Mammary epithelial cell (primary cell): ENCODE measurements at places on chromosomes 3 and 15.
A peak's percentile ranks its signal among the peaks of the same experiment; 100 is the strongest.

- no peak for DNase-seq
These were observed 29.5 kb downstream of the PTPN23 start for GRCh38 chr3:47410417-47410720.

DNA sequence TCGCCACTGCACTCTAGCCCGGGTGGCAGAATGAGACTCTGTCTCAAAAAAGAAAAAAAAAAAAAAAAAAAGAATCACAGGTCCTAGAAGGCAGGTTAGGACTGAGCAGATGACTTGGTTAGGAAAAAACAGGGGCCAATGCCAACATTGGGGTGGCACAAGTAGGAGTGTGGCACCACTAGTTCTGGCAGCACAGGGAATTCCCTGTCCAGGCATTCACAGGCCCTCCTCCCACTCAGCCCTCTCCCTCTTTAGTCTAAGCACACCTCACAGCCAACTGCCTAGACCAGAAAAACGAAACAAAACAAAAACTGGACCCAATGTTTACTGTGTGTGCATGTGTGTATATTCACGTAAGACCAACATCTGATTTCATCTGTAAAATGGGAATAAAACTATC, 10.5 kb downstream of the THOC7 start:
- no peak for DNase-seq

DNA sequence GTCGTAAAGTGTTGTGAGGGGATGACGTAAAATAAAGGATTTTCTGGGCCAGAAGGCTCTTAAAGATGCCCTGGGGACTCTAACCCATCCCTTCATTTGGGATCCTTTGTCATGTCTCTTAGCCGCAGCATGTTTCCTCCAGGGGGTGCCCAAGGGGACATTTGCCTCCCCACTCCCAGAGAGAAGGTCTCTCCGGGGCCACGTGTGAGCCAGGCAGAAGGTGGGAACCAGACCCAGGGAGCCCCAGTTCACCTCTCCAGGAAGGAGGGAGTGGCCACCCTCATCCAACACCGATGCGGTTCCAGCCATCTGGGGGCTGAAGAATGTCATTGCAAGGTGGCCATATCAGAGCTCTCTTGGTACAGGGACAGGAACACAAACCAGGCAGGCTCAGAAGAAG, 25.2 kb downstream of the ST8SIA2 start:
- DNase-seq, result no peak

- DNase-seq, result peak; percentile 76
These were observed 44.2 kb upstream of the KY start for GRCh38 chr3:134694946-134695543.

GRCh38 chr3:67719333-67719732, 64.9 kb upstream of the SUCLG2 start:
- peak; percentile 21 for DNase-seq

DNA sequence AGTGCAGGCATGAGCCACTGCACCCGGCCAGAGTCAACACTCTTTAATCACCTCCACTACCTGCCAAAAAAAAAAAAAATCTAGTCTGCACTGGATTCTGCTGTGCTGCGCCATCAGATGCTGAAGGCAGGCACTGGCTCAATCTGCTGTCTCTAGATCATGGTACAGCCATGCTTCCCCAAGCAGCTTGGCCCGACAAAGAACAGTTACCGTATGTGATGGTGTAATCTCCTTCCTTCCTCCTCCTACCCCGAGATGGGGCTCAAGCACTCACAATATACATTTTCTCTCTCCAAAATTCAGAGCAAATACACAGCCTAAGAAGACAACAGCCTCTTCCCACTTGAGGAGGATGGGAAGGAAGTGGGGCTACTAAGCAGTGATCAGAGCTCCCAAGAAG, 45.1 kb downstream of the DAPK2 start:
- no peak for DNase-seq

DNA sequence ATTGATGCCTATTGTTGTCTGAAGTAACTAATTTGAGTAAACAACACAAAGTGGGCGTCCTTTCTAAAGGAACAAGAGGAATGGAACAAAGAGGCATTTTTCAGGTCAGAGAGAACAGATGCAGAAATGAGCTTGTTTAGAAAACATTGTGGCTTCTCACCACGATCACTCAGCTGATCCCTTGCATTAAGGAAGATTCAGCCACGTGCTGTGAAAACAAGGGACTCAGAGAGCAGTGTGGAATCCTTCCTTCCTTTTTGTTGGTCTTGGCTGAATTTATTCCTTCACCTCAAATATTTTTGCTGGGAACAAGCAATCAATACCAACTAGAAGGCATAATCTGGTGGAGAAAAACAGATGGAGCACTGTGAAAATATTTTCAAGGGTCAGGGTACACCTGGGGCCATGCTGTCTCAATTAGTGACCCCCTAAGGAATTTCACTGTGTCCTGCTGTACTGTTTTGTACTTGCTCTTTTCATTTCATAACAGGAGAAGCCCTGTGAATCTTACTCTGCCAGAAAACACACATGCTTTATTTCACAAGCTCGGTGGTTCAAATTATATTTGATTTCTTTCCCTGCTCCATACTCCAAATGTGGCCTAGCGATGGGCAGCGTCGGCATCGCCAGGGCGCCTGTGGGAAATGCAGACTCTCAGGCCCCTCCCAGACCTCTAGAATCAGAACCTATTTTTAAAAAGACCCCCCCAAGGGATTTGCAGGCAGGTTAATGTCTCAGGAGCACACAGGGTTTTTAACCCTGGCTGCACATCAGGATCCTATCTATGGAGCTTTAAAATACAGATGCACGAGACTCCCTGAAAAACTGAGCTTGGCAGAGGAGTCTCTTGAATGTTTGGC, 11.6 kb upstream of the SLC6A20 start:
- DNase-seq, result no peak

DNA sequence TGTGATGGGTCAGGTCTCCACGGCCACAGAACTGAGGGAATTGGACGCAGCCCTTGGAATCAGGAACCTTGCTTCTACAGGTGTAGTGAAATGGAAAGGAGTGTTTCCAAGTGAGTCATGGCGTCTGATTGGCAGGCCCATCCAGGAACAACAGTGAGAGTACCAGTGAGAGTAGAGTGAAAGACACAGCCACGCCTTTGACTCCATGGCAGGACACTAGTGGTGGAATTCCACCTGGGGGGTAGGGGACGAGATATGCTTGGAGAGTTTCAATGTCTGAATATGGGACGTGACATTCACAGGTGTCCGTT, 3.0 kb upstream of the SLC28A1 start:
- DNase-seq, result no peak

GRCh38 chr15:101023501-101024072, 104.4 kb downstream of the LRRK1 start:
- DNase-seq, result no peak

GRCh38 chr3:72722930-72723726, 125.1 kb downstream of the SHQ1 start:
- DNase-seq, result peak; percentile 58

GRCh38 chr3:9194509-9195184, 54.8 kb downstream of the SRGAP3 start:
- peak; percentile 86 for DNase-seq

DNA sequence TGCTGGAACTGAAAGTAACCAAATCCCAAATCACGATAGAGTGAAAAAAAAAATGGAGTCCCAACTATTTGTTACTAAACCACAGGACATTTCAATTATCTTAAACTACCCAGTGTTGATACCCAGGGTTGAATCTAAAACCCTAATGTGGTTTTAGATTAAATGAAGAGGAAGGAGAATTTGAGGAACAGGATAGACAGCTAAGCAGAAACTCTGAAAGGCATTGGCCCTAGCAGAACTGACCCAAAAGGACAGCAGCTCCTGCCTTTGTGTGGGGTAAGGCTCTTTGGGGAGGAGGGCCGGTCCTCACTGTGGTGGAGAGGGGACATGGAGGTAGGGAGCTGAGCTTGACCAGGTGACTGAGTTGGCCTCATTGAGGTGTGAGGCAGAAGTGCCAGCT, 30.7 kb upstream of the SNRK start:
- DNase-seq, result no peak

DNA sequence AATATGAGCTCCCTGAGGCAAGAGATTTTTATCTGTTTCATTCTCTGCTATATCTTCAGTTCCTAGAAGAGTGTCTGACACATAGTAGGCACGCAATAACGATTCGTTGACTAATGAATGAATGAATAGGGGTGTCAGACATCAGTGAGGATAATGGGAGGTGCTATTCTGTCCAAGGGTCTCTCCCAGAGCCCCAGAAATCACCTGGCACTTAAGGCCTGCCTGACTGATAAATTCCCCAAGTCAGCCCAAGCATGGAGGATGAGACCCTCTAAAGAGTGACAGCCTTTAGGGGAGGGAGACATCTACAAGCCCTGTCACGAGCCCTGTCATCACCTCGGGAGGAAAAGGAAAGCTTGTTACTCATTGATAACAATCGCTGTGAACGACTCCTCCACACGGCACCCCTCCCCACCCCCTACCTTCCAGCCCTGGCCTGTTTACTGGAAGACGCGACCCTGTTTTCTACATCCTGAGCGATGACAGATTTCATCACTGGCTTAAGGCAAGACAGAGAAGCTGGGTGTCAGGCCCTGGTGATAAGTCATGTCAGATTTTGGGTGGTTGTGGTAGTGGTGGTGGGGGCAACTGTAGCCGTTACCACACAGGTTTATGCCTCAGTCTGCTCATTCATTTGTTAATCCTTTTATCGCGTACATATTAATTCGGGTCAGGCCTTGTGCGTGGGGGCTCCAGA, 23.1 kb downstream of the BHLHE40 start:
- no peak for DNase-seq

- DNase-seq, result no peak
These were observed 22.4 kb downstream of the CXCR6 start for GRCh38 chr3:45965653-45966052.

GRCh38 chr3:50278880-50279224, at the start of gene LSMEM2:
Gene LSMEM2 (plus strand): TSS chr3:50279087. CDS start chr3:50279114, 27 bp downstream.
- DNase-seq, result no peak

DNA sequence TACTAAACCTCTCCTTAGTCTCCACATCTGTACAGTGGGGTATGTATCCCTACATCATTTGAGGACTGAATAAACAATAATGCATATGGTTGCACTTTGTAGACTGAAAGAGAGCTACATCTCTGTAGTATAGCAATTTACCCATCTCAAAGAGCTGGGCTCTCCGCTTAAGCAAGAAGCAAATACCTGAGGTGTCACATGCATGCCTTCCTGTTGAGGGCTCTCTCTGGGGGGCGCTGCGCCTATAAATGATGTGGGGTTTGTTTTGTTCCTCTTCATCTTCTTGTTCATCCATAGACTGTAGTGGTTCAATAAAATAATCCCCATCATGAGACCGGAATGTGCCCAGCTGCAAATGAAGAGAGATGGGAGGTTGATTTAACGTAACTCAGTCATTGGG, 6.8 kb downstream of the ADAMTS9 start:
- no peak for DNase-seq

DNA sequence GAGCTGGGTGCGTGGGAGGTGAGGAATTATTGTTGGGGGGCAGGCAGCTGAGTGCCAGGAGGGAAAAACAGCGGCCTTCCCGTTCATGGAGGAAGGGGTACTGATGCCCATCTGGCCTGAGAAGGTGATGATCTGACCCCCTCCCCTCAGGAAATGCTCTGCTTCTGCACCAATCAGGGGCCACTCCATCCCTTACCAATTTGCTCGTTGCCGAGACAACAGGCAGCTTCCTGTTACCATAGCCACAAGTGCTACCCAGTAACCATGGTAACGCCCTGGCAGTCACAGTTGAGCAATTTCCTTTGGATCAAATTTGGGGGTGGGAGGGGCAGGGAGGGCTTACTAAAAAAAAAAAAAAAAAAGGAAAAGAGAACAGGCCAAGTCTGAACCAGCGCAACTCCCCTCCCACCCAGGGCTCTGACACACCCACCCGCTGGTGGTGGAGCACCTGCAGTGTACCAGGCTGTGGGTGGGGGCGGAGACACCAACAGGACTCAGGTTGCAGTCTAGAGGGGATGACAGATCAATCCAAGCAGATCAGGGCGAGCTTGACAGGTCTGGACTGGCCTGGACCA, 13.7 kb downstream of the CELF6 start:
- no peak for DNase-seq

GRCh38 chr3:148756311-148756710, 58.6 kb downstream of the AGTR1 start:
- no peak for DNase-seq

DNA sequence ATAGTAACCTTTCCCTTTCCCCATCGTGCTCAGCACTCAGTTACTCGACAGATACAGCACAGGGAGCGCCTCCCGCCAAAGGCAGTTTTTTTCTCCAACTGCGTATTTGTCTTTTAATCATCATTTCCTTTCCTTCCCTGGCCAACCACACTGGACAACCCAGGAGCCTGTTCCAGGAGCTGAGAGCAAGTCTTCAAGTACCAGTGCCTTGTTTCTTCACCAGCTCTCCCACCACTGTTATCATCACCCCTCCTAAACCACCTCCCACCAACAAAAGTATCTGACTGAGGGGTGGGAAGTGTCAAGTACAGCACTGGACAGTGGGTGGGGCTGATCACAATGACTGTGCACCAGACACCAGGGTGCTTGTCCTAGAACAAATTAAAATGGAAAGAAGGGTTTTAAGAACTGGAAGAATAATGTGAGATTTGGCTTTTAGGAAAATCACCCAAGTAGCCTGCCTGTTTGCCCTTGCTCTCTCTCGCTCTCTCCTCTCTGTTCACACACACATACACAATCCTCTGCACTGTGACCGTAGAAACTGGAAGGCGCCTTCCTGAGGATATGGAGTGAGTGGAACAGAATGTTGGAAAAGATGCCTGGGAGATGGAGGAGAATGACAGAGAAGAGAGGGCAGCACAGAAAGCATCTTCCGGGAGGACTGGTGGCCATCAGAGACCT, 126.3 kb downstream of the TNIK start:
- no peak for DNase-seq

- no peak for DNase-seq
These were observed 106.6 kb downstream of the MAP4 start for GRCh38 chr3:47909607-47910006.

GRCh38 chr3:152858170-152858800, 23.4 kb downstream of the P2RY1 start:
- no peak for DNase-seq

GRCh38 chr3:192608726-192609600, 118.4 kb downstream of the FGF12 start:
- DNase-seq, result no peak
